Stimulated activated CD4-positive, alpha-beta T cell treated with anti-CD3 and anti-CD28 coated beads, Interleukin-4, amount 100 ng/mL, for 4 hours (primary cell): ENCODE measurements at places on chromosomes 2 and 18.
A peak's percentile ranks its signal among the peaks of the same experiment; 100 is the strongest.

DNA sequence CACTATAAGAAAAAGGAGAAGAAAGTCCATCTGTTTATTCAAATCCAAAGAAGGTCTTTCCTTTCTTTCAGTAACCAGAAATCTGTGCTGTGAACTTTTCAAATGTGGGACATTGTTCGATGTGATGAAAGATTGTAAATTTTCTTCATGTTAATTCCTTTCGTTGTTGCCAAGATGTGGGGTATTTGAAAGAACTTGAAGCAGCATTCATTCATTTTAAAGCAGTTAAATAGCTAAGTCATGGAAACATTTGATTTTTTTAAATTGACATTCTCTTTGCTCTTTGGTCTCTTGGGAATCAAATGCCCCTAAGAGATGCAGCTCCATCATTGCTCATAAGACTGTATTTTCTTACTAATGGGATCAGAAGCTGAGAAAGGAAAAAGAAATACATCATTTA, 93.7 kb upstream of the EHBP1 start:
- DNase-seq: no peak

DNA sequence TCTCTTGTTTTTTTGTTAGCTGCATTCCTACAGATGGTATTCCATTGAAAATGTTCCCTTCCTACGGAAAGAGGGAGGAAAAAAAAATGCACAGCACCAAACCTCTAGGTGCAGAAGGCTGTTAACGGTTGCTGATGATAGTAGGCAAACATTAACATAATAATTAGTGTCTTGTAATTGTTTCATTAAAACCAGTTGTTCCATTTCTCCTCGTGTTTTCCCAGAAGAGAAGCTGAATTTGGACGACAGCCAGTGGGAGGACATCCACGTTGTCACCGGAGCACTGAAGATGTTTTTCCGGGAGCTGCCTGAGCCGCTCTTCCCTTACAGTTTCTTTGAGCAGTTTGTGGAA, 494.7 kb downstream of the ARHGAP15 start:
- no peak for DNase-seq

GRCh38 chr2:46023165-46023854, 273.9 kb upstream of the EPAS1 start:
- no peak for DNase-seq

- no peak for DNase-seq
Measured at GRCh38 chr18:312415-312814, 44.6 kb upstream of the THOC1 start.

DNA sequence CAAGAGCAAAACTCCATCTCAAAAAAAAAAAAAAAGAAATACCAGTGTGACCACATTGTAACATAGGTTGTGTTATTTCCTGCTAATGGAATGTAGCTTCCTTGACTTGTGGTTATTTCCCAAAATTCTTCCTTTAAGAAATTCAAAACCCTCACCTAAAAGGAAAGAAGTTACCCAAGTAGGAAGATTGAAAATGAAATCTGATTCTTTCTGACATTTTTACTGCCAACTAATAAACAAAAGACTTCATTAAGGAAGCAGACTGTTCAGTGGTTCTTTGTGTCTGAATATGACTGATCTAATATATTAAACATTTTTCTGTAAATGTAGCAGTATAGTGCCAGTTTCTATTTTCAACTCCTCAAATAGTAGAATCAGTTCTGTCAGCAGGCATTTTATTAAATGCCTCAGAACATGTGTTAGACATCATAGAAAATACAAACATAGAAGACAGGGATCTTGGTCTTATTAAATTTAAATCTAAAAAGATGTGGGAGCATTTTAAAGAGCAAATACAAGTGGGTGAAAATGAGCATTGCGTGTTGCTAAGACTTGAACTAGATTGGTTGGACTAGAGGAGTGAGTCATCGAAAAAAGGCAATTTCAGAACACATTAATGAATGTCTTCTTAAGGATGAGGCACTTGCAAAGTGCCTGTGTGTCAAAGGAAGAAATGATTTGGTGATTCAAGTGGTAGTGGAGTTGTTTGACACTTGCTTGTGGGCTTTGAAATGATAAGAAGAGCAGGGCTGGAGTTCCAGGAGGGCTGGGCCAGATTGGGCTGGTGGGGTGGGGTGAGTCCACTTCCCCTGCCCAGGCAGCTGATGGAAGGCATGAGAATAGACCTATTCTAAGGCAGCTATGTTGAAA, 53.4 kb downstream of the PKP4 start:
- DNase-seq: no peak

GRCh38 chr2:196234672-196235071, 63.3 kb upstream of the STK17B start:
- peak; percentile 68 for DNase-seq

DNA sequence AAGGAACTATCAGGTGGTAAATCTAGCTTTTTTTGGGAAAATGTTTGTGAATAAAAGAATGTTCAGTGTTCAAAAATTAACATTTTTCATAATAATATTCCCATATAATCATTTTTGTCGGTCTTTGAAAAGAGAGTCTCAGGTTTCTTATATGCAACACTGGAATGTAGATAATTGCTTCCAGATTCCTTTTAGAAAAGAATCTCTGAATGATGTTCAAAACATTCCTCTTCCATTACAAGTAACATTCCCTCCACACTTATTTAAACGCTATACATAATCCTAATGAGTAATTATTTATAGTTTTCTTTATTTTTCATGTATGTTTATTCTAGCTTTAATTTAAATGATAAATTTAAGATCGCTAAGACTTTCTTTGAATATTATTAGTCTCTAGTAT, 7.0 kb downstream of the ZSWIM2 start:
- no peak for DNase-seq
